CD4-positive, alpha-beta T cell (primary cell): ENCODE measurements at places on chromosomes 3 and 15. TPM values are rescaled to one million over a fixed set of nuclear protein-coding genes. Genes with fewer than 3 reads are reported as not detected.

The AGBL1 gene
- not detected for total RNA-seq

- peaks cover 27% of the 10 kb centered on the region for H3K27me3 ChIP-seq
- H3K27ac ChIP-seq = no peak overlapping the region
- H3K4me3 ChIP-seq = no peak overlapping the region
- no peaks in the 10 kb centered on the region for H3K4me1 ChIP-seq
- DNase-seq = no peak
Observed at GRCh38 chr3:64440498-64440897, 215.2 kb upstream of the PRICKLE2 start.

GRCh38 chr3:23968463-23969184 lies 23.5 kb downstream of the NR1D2 start:
- no peak overlapping the region for H3K4me3 ChIP-seq
- peaks cover 77% of the 10 kb centered on the region for H3K36me3 ChIP-seq
- no peak for DNase-seq

The PCCB gene
- total RNA-seq = 10.2 TPM

The NPTN gene
- 9.3 TPM for total RNA-seq

- H3K36me3 ChIP-seq = no peaks in the 10 kb centered on the region
- no peak overlapping the region for H3K27ac ChIP-seq
- no peak for DNase-seq
- no peaks in the 10 kb centered on the region for H3K4me1 ChIP-seq
Observed at GRCh38 chr3:165507576-165507975, 311.4 kb upstream of the SLITRK3 start.

The CHST14 gene
- total RNA-seq = 5.1 TPM

GRCh38 chr3:182133752-182134151 lies 422.0 kb downstream of the SOX2 start:
- no peak overlapping the region for H3K4me3 ChIP-seq
- H3K36me3 ChIP-seq = no peaks in the 10 kb centered on the region
- no peaks in the 10 kb centered on the region for H3K4me1 ChIP-seq
- DNase-seq = no peak
- H3K27ac ChIP-seq = no peak overlapping the region
